ENCODE measurements at places on chromosomes 12 and 14.
A peak's percentile ranks its signal among the peaks of the same experiment; 100 is the strongest.

DNA sequence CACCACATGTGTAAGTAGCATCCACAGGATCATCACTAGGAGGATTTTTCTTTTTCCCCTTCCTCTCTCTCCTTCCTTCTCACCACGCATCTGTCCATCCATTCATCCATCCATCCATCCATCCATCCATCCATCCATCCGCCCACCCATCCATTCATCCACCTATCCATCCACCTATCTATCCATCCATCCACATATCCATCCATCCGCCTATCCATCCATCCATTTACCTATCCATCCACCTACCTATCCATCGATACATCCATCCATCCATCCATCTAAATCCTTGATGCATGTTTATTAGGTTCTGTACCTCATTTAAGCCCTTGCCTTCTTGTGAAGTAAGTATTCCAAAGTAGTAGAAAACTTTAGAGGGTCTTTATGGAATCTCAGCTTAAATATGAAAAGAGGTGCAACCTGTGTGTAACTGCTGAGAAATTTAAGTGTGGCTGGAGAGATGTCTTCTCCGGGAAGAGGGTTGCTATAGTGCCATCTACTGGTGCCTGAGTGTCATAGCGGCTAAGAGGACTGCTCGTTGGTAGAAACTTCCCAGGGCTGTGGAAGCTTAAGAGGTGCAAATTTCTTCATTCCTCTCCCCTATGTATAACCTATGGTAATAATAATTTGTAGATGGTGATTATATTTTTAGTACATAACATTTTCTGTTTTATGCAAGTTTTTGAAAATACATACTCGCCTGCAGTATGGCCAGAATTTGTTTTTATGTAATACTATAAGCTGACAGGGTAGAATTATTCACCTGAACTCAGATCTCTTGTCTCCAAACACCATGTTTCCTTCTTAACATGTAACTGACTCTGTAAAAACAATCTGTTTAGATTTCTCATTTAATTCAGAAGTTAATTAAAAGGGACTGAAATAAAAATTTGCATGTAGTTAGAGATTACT, 46.0 kb downstream of the MYO1H start:
- no peak for DNase-seq

DNA sequence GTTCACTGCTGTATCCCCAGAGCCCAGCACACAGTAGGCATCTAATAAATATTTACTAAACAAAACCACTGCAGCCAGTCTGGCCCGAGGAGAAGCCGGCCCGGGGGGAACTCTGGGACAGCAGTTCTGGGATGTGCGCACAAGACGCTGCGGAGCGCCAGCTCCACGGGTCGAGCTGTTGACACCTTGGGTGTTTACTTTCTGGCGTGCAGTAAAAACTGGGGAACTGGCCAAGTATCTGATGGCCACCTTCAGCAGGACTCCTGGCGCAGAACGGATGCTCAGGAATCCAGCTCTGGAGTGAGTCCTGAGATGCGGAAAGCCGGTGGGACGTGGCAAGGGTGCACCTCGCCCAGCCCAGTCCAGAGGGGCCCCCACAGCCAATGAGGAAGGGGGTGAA, 65.6 kb downstream of the NCOR2 start:
- no peak for DNase-seq

DNA sequence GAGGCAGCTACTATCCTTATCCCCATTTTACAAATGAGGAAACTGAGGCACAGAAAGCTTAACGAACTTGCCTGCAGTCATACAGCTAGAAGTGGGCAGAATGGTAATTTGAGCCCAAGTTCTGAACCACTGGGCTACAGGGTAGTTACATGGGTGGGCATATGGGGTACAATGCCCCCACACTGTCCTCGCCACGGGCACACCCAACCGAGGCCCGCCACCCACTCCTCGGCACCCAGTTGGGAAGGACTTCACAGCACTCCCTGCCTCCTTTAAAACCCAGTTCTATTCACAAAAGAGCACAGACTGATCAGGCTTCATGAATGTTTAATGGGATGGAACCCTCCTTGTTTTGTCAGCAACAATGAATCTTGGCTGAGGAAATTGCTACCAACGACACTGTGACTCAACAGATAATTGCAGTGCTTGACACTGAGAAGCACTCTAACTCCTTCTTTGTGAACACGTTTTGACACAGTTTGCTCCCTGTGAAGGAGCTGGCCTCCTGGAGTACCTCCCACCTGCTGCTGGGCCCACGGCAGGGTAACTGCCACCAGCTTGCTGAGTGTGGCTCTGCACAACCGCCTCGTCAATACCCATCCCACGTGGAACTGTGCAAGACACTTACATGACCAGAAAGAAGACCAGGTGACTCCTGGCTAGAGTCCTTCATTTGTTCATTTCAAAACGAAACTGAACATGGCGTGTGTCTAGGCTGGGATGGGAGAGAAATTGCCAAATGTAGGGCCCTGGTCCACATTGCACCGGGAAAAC, 63.5 kb downstream of the CLMN start:
- no peak for DNase-seq

DNA sequence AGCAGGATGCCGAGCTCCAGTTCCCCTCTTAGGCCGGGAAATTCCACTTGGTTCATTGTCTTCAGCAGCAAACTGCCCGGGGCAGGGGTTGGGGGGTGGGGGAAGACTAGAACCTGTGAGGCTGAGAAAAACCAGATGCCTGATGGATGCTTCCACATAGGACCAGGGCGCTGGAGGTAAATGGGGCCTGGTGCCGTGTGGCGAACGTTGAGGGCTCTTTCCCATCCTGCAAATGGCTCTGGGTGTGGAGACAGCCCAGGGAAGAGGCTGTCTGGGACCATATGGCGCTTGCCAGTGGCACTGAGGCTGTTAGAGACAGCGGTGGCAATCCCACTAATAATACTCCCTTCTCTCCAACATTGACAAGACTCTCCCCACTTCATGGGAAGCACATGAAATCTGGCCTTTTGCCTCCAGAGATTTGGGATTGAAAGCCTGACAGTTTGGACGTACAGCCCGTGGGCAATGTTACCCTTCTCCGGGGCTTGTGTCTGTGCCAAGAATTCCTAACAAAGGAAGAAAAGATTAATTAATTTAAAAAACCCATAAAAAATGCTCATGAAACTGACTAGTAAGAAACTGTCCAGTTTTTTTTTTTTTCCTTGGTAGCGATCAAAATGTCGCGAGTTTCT, 44.5 kb downstream of the MAP1LC3B2 start:
- DNase-seq: no peak

DNA sequence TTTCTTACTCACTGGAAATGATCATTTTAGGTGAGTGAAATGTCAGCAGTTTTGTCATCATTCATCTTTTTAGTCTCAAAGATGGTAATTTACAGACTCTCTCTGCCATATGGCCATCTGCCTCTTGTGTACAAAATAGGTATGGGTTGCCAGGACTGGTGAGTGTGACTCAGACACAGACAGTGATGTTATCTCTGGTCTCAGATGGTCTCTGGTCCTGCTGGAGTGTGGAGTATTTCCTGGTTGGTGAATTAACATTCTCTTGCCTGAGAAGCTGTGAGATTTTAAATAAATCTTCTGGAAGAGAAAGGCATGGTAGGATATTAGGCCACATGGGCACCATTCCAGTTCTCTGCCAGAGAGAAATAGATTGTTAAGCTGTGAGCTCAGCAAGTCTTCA, 207.0 kb downstream of the ATP23 start:
- DNase-seq: no peak

GRCh38 chr12:129550353-129550752, 353.5 kb downstream of the TMEM132D start:
- no peak for DNase-seq

DNA sequence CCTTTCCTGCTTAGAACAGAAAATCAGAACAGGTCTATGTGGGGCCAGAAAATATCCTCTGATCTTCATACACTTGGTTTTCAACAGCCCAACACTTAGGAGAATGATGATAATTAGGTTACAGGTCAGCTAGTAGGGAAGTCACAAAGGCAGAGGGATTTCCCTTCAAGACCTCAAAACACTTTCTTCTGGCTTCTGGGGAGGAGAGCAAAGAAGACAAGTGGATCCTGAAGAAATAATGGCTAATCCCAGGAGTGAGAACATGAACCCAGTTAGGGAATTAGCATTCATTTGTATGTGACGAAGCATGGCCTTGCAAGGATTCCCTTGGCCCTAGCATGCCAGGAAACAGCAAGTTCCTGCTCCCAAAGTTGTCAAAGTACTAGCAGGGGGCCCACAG, 223.3 kb downstream of the BCAT1 start:
- DNase-seq: no peak

DNA sequence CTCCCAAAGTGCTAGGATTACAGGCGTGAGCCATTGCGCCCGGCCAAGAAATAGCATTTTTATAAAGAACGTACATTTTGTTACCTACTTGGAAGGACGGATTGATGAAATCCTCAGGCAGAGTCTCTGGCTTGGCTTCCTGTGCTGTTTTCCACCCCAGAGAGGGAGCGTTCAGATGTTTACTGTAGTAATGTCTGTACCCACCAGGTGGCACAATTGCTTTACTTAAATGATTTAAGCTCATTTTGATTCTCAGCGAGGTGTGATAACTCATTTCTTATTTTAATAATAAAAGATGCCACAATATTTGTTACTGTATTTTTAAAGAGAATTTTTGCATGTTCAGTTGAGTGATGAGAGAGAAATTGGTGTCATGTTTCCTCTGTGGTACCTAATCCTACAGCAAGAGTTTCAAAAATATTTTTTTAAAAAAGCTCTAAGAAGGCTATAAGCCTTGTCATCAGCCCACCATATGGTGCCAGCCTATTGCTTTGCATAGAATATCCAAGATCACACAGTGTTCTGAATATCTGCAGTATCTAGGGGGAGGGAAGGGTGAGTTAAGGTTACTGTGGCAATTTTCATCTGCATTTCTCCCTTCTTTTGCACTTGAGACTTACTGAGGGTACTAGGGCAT, 82.6 kb upstream of the TRAF3 start:
- peak; percentile 49 for DNase-seq

DNA sequence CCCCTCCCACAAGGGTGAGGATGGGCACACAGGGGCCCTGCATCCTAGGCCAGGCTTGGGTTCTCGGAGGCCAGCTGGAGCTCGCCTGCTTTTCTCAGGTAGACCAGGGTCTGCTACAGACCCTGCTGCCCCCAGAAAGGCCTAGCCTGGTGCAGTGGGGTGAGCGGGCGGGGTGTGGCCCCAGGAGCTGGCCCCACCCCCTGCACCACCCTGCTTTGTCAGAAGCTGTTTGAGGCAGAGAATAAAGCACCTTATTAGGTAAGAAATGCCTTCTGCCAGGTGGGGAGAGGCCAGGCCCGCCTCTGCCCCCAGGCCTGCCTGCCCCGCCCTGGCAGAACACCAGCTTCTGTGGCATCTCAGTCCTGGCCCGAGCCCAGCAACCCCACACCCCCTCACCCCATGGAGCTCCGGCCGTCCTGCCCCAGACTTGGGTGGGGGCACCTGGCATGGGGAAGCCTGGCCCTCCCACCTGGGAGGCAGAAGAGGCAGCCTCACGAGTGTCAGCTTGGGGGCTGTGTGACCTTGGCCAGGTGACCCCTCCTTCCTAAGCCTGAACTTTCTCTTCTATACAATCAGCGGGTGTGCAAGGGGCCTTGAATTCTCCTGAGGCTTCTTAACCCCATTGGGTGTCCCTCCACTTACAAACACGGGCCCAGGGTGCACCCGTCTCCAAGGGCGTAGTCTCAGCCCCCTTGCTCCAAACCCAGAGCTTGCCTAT, 43.2 kb downstream of the KRT80 start:
- no peak for DNase-seq

GRCh38 chr12:12872934-12873275, 18.5 kb upstream of the GPRC5A start:
- DNase-seq: no peak

DNA sequence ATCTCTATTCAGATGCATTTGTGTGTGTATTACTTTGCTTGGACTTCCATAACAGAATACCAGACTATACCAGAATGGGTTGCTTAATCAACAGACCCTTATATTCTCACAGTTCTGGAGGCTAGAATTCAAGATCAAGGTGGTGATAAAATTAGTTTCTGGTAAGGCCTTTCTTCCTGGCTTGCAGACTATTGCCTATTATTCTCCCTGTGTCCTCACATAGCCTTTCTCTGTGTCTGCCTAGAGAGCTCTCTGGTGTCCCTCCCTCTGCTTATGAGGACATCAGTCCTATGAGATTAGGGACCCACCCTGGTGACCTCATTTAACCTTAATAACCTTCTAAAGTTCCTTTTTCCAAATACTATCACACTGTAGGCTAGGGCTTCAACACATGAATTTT, 106.0 kb downstream of the FAR2 start:
- no peak for DNase-seq

GRCh38 chr12:131229426-131230339, 276.0 kb downstream of the ADGRD1 start:
- DNase-seq: no peak

DNA sequence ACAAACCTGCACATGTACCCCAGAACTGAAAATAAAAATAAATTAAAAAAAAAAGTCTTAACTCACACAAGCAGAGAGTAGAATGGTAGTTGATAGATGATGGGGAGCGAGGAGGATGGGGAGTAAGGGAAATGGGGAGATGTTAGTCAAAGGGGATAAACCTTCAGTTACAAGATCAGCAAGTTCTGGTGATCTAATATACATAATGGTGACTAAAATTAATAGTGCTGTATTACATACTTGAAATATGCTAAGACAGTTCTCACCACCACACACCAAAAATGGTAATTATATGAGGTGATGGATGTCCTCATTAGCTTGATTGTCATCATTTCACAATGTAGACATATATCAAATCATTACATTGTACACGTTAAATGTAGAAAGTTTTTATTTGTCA, 3.2 kb upstream of the C12orf42 start:
- no peak for DNase-seq

- no peak for DNase-seq
Measured at GRCh38 chr12:50948798-50949197, 3.5 kb upstream of the HIGD1C start.

DNA sequence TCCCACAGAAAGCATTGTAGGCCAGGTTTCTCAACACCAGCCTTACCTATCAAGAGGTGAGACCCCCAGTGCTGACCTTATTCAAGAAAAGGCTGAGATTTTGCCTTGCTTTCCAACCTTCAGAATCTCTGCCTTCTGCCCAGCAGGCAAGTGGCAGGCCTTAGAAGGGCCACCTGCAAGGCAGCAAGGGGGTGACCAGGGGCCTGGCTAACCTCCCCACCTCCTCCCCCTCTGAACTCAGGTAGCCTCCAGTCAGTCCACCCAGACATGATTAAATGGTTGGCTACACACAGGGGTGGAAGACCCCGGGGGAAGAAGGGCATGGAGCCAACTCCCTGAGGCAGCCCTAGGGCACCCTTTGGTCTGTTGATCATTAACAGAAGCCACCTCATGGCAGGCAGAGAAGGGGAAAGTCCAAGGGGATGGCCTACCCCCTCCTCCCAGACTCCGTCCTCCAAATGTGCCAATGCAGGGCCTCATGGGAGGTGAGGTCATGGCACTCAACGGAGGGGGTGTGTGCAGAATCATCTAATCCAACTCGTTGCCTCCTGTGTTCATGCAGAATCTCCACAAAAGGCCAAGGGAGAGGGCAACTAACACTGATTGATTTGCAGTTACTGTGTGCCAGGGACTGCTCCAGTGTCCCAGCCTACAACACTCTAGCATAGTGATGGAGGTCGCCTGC, 8.5 kb downstream of the ZFP36L1 start:
- DNase-seq: peak; percentile 39

Measured in progenitor cell of endocrine pancreas (in vitro differentiated cells).